ENCODE measurements at places on chromosomes 4 and X. TPM values are rescaled to one million over a fixed set of nuclear protein-coding genes. Genes with fewer than 3 reads are reported as not detected.

DNA sequence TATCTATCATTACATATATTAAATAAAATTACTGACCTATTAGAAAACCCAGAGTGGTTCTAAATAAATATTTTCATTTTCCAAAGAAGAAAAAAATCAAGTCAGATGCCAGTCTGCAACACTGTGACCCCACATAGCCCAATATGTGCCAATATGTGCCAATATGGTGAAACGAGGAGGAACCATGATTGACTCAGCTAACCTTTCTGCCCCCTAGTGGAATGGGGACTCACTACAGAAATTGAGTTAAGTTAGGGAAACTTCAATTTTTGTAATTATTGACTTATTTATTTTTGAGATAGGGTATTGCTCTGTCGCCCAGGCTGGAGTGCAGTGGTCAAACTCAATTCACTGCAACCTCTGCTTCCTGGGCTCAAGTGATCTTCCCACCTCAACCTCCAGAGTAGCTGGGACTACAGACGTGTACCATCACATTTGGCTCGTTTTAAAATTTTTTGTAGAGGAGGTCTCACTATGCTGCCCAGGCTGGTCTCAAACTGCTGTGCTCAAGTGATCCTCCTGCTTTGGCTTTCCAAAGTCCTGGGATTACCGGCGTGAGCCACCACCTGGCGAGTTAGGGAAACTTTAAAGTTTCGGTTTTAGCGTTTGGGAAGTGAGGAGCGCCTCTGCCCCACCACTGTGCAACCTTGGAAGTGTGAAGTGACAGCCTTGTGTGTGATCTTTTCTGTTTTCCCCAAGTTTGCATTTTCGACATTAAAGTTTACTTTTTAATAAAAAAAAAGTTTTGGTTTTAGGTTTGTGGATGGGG is 116.8 kb upstream of the SHISA3 start:
- no peak overlapping the region for H3K4me3 ChIP-seq
- no peak for DNase-seq
- no peaks in the 10 kb centered on the region for H3K27me3 ChIP-seq
- no peak overlapping the region for H3K27ac ChIP-seq
- H3K4me1 ChIP-seq: peaks cover 6% of the 10 kb centered on the region
- no peaks in the 10 kb centered on the region for H3K36me3 ChIP-seq

ADAMTS3 gene
- 0.76 TPM for total RNA-seq

- H3K4me3 ChIP-seq: no peak overlapping the region
- H3K4me1 ChIP-seq: no peaks in the 10 kb centered on the region
- no peaks in the 10 kb centered on the region for H3K36me3 ChIP-seq
- no peak overlapping the region for H3K27ac ChIP-seq
- no peaks in the 10 kb centered on the region for H3K27me3 ChIP-seq
Observed at GRCh38 chrX:57607295-57608187, 15.7 kb downstream of the ZXDB start.

- H3K27me3 ChIP-seq: no peaks in the 10 kb centered on the region
- no peaks in the 10 kb centered on the region for H3K4me1 ChIP-seq
- no peak overlapping the region for H3K27ac ChIP-seq
- H3K36me3 ChIP-seq: no peaks in the 10 kb centered on the region
- H3K4me3 ChIP-seq: no peak overlapping the region
- no peak for DNase-seq
Observed at GRCh38 chrX:105297041-105297440, 76.5 kb upstream of the TEX13A start.
